Stimulated activated CD4-positive, alpha-beta T cell treated with anti-CD3 and anti-CD28 coated beads, Interleukin-1b, Interleukin-23, amount 100 ng/mL, for 4 hours (primary cell): ENCODE measurements at places on chromosomes 1 and 21.

DNA sequence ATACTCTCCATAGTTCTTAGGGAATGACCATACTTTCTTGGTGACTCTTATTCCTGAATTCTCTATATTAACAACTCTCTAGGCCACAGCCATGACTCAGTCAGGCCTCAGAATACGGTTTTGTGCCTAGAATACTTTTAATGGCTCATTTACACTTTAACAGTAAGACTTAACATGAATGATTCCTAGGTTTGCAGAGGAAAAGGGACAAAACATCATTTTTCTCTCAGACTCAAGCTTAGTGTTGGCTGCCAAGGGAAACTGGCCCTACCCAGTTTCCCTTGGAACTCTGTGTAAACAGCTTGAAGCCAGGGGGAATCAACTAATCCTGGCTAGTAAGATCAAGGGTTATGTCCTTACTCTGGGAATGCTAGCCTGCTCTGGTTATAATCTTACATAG is 164.9 kb upstream of the PKN2 start:
- DNase-seq, result no peak

DNA sequence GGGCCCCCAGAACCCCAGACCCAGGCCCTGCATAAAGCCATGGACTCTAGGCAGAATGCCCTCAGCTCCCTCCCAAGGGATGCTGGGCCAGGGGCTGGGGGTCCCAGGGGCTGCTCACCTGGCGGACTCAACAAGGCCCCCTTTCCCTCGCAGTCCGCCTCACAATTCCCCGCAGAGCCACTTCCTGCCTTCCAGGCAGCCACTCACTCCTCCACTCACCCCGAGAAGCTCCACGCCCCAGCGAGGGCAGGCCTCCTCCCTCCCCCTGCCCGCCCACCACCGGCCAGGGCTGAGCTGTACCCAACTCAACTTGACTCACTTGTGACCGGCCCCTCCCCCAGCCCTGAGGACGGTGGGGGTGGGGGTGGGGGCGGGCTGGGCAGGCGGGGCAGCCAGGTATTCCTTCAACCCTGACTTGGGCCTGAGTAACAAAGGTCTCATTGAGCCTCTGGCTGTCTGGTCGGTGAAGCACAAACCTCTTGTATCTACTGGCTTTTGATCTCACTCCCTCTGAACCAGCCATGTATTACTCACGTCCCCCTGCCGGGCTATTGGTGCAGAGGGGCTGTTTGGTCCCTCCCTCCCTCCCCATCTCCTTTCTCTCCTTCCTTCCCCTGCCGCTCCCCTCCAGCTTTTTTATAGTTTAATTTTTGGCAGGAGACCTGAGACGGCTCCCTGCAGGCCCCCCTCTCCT is 5.9 kb downstream of the BLACAT1 start:
- peak; percentile 17 for DNase-seq

DNA sequence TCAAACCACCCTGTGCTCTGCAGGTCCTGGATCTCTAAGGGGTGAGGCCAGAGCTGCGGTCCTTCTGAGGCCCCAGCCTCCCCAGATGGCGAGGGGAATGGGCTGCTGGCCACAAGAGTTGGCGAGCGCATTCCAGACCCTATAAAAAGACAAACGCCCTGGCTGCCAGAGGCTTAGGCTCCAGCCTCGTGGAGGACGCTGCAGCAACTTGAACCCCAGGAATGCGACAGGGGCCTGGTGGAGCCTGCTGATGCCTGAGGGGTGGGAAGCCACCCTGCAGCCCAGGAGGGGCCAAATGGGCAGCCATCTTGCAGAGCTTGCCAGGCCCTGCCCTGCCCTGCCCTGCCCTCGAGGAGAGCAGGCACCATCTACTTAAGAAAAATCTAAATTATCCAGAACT is 8.6 kb downstream of the CACNA1S start:
- no peak for DNase-seq

DNA sequence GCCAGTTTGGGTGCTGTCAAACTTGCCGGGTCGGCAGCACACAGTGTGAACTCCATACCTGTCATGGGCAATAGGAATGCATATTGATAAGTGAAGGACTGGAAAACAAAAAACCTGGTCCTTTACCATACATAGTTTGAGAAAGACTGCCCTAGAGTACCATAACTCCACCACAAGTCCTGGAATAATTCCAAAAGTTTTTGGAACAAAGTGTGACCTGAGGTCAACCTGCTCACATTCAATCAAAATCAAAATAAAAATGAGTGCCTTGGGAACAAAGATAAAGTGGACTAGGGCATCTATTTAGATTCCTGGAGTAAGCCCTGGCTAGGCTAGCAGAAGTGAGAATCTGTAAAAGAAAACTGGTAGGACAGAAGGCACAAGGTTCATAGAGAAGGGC is 7.6 kb downstream of the PEX19 start:
- no peak for DNase-seq

DNA sequence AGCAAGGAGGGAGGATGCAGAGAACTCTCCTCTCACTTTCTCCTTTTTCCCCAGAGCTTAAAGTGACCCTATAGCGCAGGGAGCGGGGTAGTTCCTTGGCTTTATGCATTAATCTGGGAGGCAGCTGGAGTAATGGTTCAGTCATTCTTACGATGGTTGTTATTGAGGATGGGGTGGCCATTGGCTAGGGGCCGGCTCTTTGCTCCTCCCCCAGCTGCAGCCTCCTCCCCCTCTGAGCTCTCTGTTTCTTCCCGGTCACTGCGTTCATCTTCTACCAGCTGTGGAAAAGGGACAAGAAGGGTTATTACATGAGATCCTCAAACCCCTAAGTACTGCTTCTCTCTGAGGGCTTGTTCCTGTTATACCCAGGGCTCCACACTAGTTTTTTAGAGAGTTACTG is 8.6 kb downstream of the CERS2 start:
- no peak for DNase-seq

DNA sequence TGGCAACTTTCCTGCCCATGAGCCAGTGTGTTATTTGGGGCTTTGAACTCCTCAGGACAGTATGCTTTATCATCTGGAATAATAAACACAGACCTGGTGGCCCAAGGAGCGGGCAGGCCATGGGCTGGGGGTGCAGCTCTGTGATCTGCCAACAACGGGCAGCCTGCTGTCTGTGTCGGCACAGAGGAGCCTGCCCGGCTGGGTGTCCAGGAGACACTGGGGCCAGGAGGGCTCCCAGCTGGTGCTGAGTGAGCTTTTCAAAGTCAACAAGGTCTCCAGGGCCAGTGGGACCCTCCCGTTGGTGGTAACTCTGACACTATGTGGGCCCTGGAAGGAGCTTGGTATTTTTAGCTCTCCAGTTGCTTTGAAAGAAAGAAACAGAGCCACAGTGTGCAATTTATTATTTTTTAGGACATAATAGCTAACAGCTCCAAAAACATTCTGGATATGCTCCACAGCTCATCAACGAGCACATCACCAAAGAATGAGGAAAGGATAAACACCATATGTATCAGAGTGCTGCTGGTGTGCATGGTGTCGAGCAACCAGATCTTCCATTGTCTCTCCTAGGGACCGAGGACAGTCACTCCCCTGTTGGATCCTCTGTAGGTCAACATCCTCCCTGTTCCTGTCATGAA is 488.7 kb upstream of the USP24 start:
- no peak for DNase-seq

DNA sequence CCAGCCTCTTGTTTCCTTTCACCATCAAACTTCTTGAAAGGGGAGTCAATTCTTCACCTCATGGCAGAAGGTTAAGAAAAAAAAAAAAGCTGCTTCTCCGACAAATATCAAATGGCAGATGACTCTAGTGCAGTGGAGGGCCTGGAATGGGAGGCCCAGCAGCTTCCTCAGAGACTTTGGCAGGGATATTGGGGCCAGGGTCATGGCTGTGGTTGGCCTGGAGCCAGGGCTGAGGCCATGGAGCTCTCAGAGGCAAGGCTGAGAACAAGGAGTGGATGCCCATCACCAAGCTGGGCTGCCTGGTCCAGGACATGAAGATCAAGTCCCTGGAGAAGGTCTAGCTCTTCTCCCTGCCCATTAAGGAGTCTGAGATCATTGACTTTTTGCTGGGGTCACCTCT is 18.7 kb downstream of the MTF1 start:
- DNase-seq, result no peak

GRCh38 chr1:13793088-13793730 is 93.2 kb downstream of the PRDM2 start:
- DNase-seq, result no peak

DNA sequence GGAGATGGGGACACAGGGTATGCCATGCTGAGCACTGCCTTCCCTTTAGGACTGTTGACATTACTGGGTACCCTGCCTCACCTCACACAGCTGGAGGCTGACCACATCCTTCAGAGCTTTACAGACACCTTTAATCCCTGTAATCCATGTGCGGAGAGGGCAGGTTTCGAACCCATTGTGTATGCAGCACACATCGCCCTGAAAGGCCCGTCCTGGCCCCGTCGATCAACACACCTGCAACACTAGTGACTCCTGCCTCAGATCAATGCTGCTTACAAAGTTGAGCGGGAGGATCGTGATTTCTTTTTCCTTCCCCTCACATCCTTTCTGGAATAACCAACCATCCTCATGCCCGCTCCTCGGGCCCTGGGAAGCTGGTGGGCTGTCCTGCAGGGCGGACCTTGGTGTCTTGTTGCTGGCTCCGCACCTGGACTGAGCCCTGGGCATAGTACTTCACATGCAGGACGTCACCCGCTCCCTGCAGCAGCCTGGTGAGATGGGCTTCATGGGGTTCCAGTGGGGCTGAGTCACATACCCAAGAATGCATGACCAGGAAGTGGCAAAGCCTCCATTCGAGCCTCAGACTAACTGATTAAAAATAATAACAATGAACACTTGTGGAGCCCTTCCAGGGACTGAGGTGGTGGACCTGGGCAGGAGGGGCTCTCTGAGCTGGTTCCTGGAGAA is 403.6 kb downstream of the PTPRU start:
- no peak for DNase-seq

DNA sequence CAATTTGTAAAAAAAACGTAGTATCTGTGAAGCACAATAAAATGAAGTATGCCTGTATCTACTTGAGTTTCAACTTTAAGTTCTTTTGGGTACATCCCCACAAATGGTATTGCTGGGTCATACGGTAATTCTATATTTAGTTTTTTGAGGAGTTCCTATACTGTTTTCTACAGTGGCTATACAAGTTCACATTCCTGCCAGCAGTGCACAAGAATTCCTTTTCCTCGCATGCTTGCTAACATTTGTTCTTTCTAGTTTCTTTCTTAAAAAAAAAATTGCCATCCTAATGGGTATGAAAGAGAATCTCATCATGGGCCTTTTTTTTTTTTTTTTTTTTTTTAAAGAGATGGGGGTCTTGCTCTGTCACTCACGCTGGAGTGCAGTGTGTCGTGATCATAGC is 41.9 kb downstream of the UCK2 start:
- no peak for DNase-seq

DNA sequence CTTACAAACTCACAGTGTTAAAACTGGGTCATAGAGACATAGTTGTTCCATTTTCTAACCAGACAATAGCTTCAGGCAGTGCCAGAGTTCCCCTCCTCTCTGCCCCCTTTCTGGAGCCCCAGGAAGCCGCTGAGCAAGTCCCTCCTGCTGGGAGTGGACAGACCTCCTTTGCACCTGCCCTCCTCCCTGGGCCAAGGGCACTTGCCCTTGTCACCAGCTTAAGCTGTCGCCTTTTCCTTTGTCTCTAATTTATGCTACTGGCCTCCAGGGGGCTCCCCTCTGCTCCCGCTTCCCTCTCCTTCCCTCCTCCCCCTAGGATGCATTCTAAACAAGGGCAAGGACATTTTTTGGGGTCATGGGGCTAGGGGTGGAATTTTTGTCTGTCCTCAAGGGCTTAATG is 182.4 kb downstream of the MIS18A start:
- DNase-seq, result no peak

DNA sequence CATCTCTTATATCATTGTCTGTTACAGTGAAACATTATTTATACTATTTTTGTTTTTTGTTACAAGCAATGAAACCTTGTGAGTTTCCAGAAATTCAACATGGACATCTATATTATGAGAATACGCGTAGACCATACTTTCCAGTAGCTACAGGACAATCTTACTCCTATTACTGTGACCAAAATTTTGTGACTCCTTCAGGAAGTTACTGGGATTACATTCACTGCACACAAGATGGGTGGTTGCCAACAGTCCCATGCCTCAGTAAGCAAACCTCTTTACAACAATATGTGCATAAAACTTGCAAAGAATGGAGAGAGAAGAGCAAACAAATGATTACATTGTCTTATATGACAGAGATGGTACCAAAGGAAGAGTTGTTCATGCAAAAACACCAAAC is 22.4 kb downstream of the CFHR4 start:
- DNase-seq, result no peak

DNA sequence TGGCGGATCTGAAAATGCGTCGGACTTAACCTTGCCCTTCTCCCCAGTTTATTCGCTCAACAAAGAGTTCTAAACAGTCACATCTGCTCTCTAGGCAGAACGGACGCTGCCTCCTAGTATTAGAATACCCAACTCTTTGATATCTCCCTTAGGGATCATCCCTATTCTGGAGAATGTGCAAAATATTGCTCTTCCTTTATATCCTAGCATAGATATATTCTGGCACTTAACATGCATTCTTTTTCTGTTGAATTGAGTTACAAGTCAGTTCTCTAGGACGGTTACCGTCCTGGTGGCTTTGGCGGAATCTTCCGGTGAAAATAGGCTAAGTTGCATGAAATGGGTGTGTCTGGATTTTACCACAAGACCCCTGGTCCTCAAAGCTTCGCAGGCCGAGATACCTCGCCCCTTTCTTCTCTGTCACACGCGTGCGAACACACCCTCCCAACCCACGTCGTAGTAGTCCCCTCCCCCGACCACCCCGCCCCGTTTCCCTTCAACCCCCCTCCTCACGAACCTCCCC is 501 bp upstream of the DNAJC6 start:
- no peak for DNase-seq

DNA sequence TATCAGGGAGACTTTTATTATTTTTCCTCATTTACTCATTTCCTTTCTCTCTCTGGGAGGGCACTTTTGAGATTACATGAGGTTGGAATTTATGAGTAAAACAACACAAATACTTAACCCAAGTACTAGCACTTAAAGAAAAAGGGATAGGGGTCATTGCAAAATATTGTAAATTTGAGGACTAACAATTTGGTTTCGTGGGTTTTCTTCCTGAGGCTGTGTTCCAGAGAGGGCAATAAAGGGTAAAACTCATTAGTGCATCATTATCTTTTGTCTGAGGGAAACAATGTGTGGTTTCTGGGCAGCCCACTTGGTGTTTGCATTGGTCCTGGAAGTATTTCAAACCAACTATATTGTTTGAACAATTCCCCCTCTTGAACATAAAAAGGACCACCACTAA is 96.5 kb downstream of the GREM2 start:
- no peak for DNase-seq

- no peak for DNase-seq
Measured at GRCh38 chr1:207844371-207844770, 66.6 kb downstream of the CD34 start.

GRCh38 chr1:77834771-77835334 is 53.6 kb upstream of the NEXN start:
- no peak for DNase-seq
